ENCODE measurements at places on chromosomes 11 and 22.

DNA sequence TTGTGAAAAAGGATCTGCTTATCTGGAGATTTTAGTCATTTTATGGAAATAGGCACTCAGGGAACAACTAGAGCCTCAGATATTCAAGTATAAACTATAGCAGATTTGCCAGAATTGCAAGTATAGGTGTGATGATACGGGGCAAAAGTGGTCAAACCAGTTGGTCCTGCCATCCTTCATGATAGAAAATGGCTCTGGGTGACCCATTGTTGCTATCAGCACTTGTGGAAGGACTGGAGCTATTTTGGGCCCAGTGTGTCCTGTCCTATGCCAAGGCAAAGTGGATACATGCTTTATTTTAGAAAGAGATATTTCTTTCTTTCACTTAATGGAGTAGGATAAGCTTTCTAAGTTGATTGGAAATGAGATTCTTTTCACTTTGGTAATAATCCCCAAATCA is 85.2 kb downstream of the PPP6R3 start:
- no peak for DNase-seq

- no peak for DNase-seq
Measured at GRCh38 chr11:115617767-115618166, 113.6 kb upstream of the CADM1 start.

DNA sequence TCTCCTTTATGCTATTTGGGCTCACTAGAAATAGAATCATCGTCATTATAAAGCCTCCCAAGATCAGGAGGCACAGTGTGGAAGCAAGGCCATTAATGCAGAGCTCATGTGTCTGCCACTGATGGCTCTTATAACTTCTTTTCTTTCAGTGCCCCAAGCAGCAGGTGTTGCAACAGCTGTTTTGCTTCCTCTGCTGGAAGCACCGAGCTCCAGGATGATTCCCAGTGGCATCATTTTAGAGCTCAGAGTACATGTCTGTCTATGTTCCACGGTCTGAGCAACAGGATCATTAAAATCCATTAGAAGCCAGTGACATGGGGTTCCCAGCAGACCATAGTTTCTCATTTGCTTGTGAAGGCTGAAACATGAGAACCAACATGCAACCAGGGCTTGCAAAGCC is 803.0 kb upstream of the FAT3 start:
- no peak for DNase-seq

DNA sequence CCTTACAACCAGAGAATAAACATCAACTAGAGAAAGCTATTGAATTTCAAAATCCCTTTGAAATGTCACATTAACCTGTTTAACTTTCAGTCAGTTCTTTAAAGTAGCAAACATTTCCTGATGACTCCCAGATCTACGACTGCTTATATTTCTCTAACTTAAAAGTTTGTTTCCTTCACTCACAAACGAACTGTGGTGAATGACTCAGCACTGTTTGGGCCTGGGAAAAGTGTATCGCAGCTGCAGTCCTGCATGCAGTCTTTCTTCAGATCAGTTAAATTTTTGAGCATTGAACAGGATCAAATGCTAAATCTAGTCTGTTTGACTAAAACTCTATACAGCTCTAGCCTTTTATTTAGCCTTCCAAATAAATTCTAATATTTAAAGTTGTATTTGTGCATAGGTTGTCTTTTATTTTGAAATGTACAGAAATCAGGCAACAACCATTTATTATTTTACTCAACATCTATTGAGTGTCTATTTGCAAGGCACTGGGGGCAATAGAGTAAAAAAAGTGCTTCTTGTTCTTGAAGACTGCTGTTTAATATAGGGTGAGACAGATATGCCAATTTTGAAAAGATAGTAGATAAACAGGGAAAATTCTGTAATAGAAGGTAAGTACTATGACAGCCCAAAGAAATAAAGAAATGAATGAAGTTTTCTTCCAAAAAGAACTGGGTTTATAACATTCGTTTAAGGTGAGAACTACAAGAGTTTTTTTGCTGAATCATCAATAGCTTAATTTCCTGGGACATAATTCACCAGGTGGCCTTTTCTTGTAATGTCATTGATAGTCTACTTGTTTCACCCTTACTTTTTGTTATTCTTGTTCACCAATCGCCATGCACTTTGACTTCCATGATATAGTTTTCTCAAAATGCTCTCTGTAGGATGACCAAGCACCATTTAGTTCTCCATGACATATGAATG is 235.4 kb downstream of the METTL15 start:
- DNase-seq: peak; percentile 42

GRCh38 chr11:92399705-92400104 is 175.1 kb downstream of the FAT3 start:
- no peak for DNase-seq

DNA sequence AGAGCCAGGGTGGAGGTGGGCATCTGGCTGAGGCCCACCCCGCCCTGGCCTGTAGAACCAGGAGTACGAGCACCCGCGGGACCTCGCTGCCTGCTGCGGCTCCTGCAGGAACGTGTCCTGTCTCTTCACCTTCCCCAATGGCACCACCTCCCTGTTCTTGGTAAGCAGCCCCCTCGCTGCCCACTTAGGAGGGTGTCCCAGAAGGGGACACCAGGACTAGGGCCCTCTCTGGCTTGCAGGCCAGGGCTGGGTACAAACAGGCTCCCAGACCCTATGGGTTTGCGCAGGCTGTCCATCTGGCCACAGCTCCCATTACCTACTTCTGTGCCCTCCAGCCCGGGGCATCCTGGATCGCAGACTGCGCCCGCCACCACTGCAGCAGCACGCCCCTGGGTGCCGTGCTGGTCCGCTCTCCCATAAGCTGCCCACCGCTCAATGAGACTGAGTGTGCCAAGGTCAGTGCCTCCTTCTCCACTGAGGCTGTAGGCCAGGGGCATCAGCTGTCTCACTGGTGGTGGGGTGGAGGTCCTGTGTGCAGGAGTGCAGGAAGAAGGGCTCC is 77.5 kb upstream of the MYOD1 start:
- no peak for DNase-seq

DNA sequence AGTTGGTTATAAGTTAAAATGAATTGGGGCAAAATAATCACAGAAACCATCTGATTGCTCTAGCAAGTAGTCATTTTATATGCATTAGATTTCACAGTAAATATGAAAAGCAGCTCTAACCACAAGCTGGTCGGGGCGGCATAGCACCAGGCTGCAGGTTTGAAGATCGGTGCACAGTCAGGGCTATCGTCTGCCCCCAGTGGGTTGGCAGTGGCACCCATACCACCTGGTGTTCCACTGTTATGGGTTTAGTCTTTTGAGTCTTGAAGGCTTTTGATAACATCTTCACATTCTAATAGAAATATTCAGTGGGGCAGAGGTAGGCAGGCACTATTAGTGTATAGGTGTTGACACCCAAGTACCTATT is 62.1 kb downstream of the GRK3 start:
- DNase-seq: no peak

DNA sequence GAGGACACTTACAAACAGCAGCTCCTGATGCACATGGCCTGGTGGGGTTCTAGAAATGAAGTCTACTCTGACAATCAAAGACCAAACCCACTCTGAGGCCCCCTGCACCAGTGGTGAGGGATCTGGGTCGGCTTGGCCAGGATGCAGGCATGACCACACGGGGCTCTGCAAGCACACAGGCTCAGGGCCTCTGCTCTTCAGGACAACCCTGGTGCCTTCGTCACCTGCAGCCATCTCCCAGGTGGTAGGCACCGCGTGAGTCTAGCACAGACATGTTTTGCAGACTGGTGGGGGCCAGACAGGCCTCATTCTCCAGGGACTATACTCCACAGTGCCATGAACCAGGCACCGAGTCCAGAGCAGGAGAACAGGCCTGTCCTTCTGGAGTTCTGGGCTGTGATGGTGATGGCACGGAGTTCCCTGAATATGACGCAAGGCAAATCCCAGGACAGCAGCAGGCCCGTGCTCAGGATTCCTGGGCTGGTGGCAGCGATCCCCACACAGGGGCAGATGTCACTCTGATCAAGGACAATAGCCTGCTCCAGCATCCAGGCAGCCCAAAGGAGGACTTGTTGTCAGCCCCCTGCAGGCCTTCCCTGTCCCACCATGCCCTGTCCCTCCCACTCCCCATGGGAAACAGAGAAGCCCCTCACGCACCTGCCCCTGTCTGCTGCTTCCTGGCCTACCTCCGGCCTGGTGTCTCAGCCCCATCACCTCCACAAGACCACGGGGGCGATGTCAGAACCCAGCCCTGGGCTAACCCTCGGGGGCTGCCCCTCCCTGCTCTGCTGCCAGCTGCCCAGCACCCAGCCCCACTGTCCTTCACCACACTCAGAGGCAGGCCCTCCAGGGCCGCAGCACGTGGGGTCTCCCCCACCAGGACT is 36.1 kb downstream of the GNB1L start:
- no peak for DNase-seq

DNA sequence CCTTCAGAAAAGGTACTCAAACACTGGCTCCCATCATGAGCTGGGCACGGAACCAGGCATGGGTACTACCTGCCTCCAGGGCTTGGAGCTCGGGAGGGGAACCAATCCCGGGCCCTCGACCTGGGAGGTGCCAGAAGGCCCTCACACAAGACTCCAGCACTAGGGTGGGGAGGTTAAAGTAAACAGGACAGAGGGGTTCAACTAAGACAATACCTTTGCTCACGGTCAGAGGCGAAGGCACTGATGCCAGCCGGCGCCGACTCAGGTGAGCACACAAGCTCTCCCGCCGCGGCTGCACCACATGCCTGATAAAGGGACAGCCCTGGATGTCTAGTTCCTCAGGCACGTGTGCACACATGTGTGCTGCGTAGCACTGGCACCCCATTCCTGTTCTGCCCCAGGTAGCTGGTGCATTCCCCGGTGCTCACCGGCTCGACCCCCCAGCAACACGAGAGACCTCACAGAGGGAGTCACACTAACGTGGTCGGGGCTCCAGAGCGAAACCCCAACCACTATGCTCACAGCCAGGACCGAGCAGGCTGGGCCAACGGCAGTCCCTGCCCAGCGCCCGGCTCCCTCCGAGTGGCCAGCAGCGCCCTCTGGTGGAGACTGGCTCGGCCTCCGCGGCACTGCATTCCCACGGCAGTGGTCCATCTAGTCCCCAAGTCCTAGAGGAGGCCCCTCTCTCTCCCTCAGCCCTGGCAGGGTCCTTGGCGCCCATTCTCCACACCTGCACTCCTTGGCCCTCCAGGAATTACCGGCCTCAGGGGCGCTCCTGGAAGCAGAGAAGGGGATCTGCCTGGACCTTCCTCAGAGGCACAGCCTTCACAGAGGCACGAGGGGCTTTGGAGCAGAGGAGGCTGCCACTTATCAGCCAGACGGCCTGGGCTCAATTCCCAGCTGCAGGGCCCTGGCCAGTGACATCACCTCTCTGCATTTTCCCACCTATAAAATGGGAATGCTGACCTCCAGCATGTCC is 28.8 kb upstream of the MOB2 start:
- no peak for DNase-seq

DNA sequence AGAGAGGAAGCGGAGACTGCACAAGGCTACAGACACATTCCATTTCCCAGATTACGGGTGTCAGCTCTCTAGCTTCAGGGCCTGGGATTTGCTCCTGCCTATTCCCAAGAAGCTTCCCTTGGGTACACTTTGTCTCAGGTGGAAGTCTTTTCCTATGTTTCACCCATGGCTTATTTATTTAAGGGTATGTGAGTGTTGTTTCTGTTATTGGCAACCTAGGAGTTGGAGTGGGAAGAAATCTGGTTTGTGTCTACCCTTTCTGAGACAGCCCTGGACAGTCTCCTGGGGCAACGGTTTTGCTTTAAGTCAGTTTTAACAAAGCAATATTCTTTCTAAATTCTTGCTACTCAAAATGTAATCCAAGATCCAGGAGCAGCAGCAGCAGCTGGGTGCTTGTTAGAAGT is 127.0 kb downstream of the MICAL2 start:
- DNase-seq: no peak

GRCh38 chr11:115460512-115460911 is 43.7 kb downstream of the CADM1 start:
- no peak for DNase-seq

GRCh38 chr11:11537372-11537771 is 84.4 kb downstream of the GALNT18 start:
- DNase-seq: no peak

DNA sequence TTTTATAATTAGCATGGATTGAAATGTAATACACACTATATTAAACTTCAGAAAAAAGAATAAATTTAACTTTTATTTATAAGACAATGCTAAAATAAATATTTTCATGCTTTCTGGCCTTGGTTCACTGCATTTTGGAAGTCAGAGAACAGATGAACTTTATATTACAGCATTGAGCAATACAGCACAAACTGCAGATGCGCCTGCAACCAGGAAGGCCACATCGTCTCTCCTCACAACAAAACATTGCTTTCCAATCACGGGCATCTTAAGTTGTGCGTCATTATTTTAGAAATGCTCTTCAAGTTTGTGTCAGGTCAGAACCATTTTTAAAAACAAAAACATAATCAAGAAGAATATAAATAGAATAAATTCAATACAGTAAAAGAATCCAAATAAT is 89.3 kb upstream of the CEP126 start:
- peak; percentile 45 for DNase-seq

GRCh38 chr11:70504246-70505020 is 106.1 kb downstream of the CTTN start:
- DNase-seq: no peak

GRCh38 chr11:111220721-111221120 is 24.8 kb upstream of the POU2AF2 start:
- peak; percentile 5 for DNase-seq

DNA sequence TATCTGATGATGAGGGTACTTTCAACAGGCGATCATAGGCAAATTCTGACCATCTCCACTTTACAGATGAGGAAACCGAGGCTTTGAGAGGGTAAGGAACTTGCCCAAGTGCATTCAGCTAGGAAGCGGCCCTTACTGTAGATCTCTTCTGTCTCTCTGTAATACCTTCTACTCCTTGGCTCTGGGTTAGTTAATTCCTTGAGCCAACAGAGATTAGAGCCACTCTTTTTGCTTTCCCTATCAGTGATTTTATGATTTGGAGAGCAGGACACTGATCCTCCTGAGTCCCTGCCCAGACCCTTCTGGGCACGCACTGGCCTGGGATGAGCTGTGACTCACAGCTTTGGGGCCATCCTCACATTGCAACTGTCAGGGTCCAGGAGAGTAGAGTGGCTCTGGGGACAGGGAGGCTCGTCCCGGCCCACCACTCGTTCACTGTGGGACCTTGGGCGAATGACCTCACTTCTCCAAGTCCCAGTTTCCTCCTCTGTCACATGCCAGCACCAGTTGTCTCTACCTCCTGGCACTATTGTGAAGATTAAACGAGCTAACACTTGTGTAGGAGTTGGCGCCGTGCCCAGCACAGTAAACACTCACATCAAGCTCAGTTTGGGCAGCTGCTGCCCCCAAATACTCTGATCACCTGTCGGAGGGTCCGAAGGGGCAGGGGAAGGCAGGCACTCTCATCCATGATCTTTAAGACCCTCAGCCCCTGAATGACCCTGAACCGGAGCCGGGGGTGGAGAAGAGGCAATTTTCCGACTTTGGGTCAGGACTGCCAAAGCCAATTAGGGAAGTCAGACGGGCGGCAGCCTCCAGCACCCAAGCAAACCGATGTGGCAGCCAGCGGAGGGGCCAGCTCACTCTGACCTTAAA is 235.0 kb downstream of the MIAT start:
- no peak for DNase-seq

All from AG09319 (cell line).